ENCODE measurements at places on chromosomes 5 and 9. TPM values are rescaled to one million over a fixed set of nuclear protein-coding genes. Genes with fewer than 3 reads are reported as not detected.

- no peak for DNase-seq
- no peak overlapping the region for H3K4me3 ChIP-seq
- peaks cover 35% of the 10 kb centered on the region for H3K4me1 ChIP-seq
- H3K27me3 ChIP-seq = no peaks in the 10 kb centered on the region
- H3K27ac ChIP-seq = no peak overlapping the region
Observed at GRCh38 chr5:96091874-96092273, 130.2 kb upstream of the ELL2 start.

GRCh38 chr5:81848362-81848880, 97.5 kb upstream of the SSBP2 start:
- H3K36me3 ChIP-seq = no peaks in the 10 kb centered on the region
- H3K4me3 ChIP-seq = no peak overlapping the region
- H3K27ac ChIP-seq = no peak overlapping the region
- H3K27me3 ChIP-seq = no peaks in the 10 kb centered on the region
- no peak for DNase-seq

DNA sequence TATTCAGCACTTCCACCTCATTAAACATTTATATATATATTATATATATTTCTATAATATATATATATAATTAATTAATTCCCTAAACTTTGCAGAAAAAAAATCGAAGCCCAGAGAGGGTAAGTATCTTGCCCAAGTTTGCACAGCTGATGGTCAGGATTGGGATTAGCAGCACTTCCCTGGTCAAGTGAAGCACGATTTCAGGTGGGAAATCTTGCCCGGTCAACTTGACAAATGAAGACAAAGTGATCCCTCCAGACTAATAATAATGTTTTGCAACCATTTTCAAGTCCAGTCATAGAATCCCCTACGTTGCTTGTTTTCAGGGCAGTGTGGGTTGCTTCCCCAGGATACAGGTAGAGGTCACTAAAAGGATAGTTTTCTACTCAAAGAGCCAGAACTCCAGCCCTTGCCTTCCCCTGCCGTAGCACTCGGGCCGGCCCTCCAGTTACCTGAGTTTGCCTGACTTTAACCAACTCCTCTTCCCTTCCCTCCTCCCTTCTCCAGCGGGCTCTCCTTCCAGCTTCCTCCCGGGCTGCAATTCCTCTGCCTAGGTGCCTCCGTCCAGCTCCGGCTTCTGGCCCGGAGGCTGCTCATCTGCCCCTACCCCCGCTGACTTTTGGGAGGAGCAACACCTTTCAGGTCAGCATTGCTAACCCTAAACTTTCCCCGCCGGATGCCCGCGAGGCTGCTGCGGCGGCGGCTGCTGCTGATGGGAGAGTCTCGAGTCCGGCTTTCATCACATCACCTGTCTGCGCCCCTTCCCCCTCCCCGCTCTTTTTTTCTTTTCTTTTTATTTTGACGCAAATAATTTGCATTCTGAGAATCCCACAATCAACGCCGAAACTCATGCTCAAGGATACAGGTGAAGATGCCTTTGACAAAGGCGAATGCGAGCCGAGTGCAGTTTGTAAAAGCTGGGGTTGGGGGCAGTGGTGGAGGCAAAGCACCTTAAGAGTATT, 930 bp downstream of the PRLR start:
- no peak for DNase-seq
- H3K4me1 ChIP-seq = peaks cover 14% of the 10 kb centered on the region
- H3K4me3 ChIP-seq = peak overlapping the region; percentile 66
- H3K27me3 ChIP-seq = peaks cover 60% of the 10 kb centered on the region
- no peaks in the 10 kb centered on the region for H3K36me3 ChIP-seq
- H3K27ac ChIP-seq = no peak overlapping the region

The TSLP gene
- not detected for total RNA-seq

- peaks cover 3% of the 10 kb centered on the region for H3K36me3 ChIP-seq
- no peak overlapping the region for H3K27ac ChIP-seq
- no peak overlapping the region for H3K4me3 ChIP-seq
- H3K27me3 ChIP-seq = no peaks in the 10 kb centered on the region
- no peak for DNase-seq
Observed at GRCh38 chr5:169717288-169717687, 80.2 kb downstream of the DOCK2 start.

The PBX3 gene
- total RNA-seq = 26.6 TPM

DNA sequence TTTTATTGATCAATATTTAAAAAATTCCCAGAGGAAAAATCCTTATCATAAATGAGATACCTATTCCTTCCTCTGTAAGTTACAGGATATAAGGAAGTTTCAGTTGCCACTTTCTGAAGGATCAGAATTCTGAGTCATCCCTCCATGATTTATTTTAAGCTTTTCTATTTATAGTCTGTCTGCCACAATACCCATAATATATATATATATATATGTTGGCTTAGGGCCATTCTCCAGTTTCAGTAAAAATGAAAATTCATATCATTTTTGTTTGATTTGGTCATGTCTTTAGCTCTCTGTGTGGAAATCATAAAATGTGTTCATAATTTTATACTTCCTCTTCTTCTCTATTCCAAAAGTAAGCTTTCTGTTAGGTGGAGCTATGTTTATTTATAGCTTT, 215.8 kb upstream of the CYLC2 start:
- no peak for DNase-seq
- H3K4me1 ChIP-seq = peaks cover 34% of the 10 kb centered on the region
- peaks cover 3% of the 10 kb centered on the region for H3K27me3 ChIP-seq

The SLC36A3 gene
- total RNA-seq = not detected

The PRUNE2 gene
- total RNA-seq = 11.4 TPM

The OMD gene
- total RNA-seq = 148 TPM

- no peak overlapping the region for H3K27ac ChIP-seq
- peaks cover 5% of the 10 kb centered on the region for H3K4me1 ChIP-seq
- no peak overlapping the region for H3K4me3 ChIP-seq
- no peaks in the 10 kb centered on the region for H3K36me3 ChIP-seq
- no peaks in the 10 kb centered on the region for H3K27me3 ChIP-seq
- DNase-seq = no peak
Observed at GRCh38 chr5:168427224-168427623, 59.0 kb upstream of the RARS1 start.

GRCh38 chr5:15350614-15351013, 149.4 kb upstream of the FBXL7 start:
- H3K27ac ChIP-seq = no peak overlapping the region
- no peaks in the 10 kb centered on the region for H3K36me3 ChIP-seq
- no peak for DNase-seq

DNA sequence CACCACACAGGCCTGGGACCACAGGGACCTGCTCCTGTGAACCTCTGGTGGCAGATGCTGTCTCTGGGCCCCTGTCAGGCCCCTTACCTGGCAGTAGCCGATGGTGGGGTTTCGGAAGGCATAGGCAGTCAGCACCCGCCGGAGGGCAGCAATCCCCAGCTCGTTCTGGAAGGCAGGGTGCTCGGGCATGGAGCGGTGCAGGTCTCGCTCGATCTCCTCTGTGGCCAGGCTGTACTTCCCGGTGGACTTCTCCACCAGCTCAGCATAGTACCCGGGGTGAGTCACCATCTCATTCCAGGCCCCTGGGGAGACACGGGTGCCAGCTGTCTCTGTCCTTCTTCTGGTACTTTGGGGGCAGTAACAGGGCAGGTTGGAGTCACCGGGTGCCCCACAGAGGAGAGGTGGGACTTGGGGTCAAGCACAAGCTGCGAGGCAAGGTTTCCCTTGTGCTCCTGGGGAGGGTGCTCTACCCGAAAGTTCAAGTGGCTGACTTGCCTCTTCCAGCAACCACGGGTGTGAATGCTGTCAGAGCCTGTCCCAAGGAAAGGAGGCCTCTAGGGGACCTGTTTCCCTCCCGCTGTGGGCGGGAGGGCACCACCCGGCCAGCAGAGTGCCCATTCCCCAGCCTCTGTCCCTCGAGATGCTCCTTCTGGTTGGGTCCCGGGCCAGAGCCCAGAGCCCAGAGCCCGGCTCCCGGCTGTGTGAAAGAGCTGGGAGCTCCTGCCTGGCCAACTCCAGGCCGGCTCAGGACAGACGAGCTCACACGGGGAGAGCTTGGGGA, 19.8 kb upstream of the MRNIP start:
- no peaks in the 10 kb centered on the region for H3K27me3 ChIP-seq
- H3K4me3 ChIP-seq = no peak overlapping the region
- H3K4me1 ChIP-seq = no peaks in the 10 kb centered on the region

GRCh38 chr5:128498844-128499455, 39.1 kb downstream of the FBN2 start:
- H3K36me3 ChIP-seq = peaks cover 16% of the 10 kb centered on the region
- H3K27me3 ChIP-seq = no peaks in the 10 kb centered on the region
- H3K4me1 ChIP-seq = peaks cover 35% of the 10 kb centered on the region
- no peak overlapping the region for H3K4me3 ChIP-seq

GRCh38 chr9:13568405-13568804, 288.9 kb upstream of the MPDZ start:
- no peaks in the 10 kb centered on the region for H3K36me3 ChIP-seq
- no peak for DNase-seq
- peaks cover 34% of the 10 kb centered on the region for H3K4me1 ChIP-seq
- peak overlapping the region; percentile 64 for H3K4me3 ChIP-seq
- H3K27ac ChIP-seq = peak overlapping the region; percentile 83
- H3K27me3 ChIP-seq = no peaks in the 10 kb centered on the region

DNA sequence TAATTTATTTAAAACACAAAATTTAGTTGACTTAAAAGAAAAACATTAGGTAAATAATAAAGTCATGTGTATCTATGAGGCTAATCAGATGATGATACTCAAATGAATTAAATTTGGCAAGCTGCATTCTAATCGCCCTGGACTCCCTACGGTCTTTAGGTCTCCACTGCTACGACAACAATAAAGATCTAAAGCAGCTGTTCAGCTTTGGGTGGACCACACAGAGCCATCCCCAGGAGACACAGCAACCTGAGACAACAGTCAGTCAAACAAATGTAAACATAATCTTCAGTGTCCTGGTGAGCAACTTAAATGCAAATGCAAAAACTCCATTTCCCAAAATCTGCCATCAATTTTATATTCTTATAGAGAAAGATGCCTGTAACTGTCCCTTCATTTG, 65.5 kb downstream of the MCTP1 start:
- no peak overlapping the region for H3K4me3 ChIP-seq
- no peaks in the 10 kb centered on the region for H3K4me1 ChIP-seq
- no peaks in the 10 kb centered on the region for H3K36me3 ChIP-seq
- DNase-seq = no peak
- H3K27ac ChIP-seq = no peak overlapping the region
